Stimulated activated CD8-positive, alpha-beta memory T cell treated with anti-CD3 and anti-CD28 coated beads, Interleukin-4, amount 100 ng/mL, for 1 hour (primary cell): ENCODE measurements at places on chromosomes 5 and 9.

GRCh38 chr5:138646671-138647070 lies 71.5 kb upstream of the HSPA9 start:
- DNase-seq = no peak

GRCh38 chr9:80968611-80969010 lies 720.7 kb downstream of the TLE1 start:
- no peak for DNase-seq

- DNase-seq = no peak
These were observed 213.7 kb downstream of the NXNL2 start for GRCh38 chr9:88748566-88749261.

GRCh38 chr5:464446-464842 lies 21.5 kb downstream of the EXOC3 start:
- DNase-seq = no peak

- DNase-seq = no peak
These were observed 8.4 kb upstream of the DMRT3 start for GRCh38 chr9:967903-968641.

- DNase-seq = no peak
These were observed 7.1 kb upstream of the CD180 start for GRCh38 chr5:67203701-67204074.

DNA sequence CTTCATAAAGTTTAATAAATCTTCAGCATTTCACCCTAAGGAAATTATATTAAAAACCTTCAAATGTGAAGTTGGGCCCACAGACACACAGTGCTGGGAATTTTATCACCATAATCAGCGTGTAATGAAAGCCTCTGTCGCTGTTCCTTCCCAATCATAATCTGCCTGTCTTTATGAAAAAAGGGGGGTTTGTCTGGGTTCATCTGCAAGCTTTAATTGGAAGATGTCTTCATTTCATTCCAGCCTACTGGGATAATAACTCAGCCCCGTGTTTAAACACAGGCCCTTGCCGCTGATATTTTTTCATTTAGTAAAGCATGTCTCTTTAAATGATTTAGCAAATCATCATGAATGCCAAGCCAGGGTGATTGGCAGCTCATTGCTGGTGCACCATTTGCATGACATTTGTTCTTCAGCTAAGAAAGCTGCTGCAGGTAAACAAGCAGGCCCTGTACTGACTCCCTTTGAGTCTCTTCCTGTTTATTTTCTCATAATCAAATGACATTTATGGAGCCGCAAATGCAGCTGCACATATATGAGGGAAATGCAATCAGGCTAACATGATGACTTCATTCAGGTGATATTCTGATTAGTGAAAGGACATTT lies 362.9 kb upstream of the TLE4 start:
- DNase-seq = no peak

DNA sequence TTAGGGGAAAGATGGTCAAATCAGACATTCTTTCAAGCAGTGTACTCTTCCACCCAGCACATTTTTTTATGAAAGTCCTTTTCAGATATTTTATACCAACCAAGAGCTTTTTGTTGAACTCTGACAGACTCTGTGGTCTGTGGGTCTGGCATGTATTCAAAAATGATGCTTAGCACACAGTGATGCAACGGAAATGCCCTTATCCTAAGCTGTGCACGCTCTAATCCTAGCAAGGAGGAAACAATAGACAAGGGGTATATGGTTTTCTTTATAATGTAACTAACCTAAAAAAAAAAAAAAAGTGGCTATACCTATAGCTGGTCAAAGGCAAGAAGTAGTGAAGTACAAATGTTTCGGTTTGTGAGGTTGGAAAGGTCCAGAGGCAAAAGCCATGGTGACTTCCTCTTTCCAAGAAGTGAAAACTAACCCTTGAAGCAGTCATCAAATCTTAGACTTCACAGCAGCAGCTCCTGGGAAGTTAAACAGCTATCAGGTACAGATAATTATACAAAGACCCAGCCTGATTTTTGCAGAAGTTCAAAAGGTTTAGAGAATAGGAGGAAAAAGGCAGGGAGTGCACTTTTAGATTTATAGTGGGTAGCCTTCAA lies 82.5 kb downstream of the SEMA6A start:
- no peak for DNase-seq

- DNase-seq = no peak
These were observed 155.7 kb upstream of the FBN2 start for GRCh38 chr5:128693764-128694163.

DNA sequence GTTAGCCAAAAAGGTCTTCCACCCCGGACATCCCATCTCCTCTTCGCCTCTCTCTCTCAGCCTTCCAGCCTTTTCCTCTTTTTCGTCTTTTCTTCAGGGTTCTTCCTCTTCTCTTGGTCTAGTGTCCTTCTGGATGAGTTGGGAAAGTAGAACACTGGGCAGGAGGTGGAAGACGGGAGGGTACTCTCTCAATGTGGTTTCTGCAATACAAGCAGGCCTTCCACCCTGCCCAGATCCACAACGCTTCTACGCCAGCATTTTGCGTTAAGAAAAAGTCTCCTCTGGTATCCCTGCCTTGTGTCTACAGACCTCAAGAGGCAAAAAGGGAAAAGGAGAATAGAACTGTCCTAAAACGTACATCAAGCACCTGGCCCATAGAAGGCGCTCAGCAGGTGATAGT lies 587.8 kb downstream of the BNC2 start:
- no peak for DNase-seq

DNA sequence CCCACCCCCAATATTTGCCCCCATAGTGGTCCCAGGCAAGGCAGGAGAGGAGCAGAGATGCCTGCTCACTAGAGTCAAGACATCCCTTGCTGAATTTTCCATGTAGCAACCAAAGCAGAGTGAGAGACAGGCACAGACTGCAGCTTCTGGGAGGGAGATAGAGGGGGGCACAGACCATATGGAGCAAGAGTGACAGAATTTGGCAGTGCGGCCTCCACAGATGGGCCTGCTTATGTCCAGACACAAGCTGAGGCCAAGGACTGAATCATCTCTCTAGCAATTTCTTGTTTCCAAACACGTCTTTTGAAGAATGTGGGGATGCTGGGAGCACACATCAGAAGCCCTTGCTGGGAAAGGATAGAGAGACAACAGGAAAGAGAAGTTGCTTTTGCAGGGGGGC lies 53.0 kb upstream of the ALDH1B1 start:
- no peak for DNase-seq

DNA sequence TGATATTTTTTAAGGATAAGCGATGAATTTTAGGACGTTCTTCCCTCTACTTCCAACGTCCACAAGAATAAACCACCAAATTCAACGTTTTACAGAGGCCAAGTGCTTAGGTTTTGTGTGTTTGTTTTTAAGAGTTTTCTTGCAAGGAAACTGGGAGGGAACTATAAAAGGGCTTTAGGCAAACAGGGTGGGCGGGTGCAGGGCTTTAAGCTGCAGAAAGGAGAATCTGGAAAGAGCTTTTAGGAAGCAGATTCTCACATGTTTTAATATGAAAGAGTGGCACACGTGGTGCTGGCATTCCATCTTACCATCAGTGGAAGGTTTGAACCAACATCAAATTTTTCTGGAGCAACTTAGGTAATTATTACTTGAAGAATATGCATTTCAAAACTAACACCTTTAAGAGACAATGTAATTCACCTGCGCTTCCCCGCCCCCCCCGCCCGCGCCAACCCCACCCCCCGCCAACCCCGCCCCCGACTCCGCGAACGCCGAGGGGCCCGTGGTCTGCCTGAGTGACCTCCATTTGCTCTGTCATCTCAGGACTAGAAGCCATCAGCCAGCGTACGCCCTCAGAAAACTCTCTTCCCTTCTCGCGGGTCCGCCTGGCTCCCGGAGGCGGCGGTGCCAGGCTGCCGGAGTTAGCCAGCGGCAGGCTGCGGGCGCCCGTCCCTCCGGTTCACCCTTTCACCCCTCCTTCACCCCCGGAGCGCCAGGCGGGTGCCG lies 911 bp upstream of the PIK3R1 start:
- DNase-seq = no peak

- DNase-seq = no peak
These were observed 43.1 kb downstream of the HABP4 start for GRCh38 chr9:96492993-96493531.

DNA sequence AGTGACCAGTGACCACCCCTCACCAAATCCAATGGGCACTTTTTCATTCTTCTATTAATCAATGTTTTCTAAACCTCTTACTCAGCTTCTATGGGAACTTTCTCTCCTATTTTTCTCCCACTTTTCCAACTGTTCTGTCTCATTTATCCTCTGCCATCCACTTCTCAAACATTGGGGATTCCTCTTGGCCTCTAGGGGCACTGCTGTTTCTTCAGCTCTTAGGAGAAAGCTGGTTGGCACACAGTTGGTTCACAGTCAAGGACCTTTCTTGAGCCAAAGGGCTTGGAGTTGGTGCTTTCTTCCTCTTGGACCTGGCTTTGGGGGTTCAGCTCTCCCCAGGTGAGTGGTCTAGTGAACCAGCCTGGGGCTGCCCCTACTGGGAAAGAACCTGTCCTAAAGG lies 112.2 kb upstream of the LHFPL2 start:
- DNase-seq = no peak

- no peak for DNase-seq
These were observed 1100.1 kb upstream of the CDH10 start for GRCh38 chr5:25744908-25745307.

GRCh38 chr5:76634661-76635060 lies 11.5 kb upstream of the F2RL2 start:
- DNase-seq = no peak

GRCh38 chr5:88672644-88673252 lies 210.2 kb downstream of the MEF2C start:
- DNase-seq = no peak

DNA sequence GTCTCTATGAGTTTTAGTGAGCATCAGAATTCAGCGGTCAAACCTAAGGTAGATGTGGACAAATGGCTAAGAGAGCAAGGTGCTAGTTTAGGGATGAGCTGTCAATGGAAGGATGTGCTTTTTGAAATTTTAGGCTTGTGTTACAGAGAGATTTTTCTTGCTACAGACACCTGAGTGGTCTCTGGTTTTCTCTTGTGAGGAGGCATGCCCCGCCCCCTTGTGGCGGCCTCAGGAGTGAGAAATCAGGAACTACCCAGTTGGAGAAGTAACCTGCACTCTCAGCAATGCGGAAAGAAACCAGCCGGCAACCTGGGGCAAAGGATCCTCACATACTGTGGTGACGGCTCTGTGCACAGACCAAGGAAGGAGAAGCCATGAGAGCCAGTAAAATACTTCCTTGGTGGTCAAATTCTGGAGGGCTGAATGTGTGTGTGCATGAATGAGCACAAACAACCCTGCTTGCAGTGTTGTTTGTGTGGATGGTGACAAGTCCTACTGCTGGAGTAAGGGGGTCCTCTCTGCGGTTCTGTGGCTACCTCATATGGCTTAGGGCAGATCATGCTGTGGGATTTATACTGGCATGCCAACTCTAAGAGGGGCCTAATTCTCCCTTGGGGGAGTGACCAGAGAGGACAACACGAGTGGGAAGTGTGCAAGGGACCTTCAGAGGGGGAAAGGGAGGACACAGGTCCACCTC lies 16.7 kb upstream of the HSD17B4 start:
- peak; percentile 24 for DNase-seq

GRCh38 chr9:114591849-114592248 lies 4.3 kb downstream of the ATP6V1G1 start:
- no peak for DNase-seq

GRCh38 chr5:55969956-55970355 lies 24.8 kb downstream of the IL6ST start:
- DNase-seq = no peak

- DNase-seq = no peak
These were observed 347.6 kb downstream of the EBF1 start for GRCh38 chr5:158751961-158752655.

GRCh38 chr5:96322865-96323264 lies 110.2 kb downstream of the PCSK1 start:
- DNase-seq = no peak

GRCh38 chr9:135087489-135087792 lies at the start of gene OLFM1:
TSS of gene OLFM1 (plus strand) at chr9:135087668. CDS start at chr9:135087990, 322 bp downstream.
- DNase-seq = no peak

DNA sequence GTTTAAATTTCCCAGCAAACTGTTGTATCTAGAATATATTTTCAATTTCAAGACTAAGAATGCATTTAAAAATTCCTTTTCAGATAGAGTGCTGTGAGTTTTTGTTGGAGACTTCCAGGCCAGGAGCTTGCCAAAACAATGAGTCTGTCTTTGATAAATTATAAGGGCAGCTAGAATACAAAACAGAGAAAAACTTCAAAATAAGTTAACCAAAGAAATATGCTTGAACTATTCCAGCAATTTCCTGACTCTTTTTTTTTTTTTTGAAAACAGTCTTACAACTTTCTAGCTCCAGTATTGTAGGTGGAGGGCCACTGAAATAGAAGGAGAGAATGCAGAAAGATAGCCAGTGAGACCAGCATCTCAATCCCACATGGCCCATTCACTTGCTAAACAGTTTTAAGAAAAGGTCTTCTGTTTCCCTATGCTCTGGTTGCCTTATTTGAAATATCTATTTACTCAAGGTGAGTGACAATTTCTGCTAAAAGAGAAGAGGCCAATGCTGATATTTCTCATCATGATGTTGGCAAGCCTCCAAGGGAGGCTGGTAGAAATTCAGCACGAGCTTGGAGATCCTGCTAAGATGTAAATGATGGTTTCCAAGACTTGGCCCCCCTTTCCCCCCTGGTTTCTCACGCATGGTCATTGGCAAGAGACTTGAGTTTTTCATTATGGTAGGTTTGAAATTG lies 103.2 kb downstream of the USP20 start:
- no peak for DNase-seq

- DNase-seq = no peak
These were observed 211.5 kb upstream of the NREP start for GRCh38 chr5:111968459-111968858.

DNA sequence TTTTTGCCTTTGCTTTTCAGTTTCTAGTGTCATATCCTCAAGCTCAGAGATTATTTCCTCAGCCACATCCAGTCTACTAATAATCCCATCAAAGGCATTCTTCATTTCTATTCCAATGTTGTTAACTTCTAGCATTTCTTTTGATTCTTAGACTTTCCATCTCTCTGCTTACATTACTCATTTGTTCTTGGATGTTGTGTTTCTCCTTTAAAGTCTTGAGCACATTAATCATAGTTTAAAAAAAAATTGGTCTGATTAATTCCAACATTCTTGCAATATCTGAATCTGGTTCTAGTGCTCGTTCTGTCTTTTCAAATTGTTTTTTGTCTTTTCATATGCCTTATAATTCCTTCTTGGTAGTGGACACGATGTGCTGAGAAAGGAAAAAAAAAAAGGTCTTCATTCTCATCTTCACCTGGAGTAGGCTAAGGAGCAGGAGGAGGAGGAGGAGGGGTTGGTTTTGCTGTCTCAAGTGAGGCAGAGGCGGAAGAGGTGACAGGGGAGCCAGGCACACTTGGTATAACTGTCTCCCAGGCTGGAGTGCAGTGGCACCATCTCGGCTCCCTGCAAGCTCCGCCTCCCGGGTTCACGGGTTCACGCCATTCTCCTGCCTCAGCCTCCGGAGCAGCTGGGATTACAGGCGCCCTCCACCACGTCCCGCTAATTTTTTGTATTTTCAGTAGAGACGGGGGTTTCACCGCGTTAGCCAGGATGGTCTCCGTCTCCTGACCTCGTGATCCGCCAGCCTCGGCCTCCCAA lies 16.3 kb downstream of the PRXL2C start:
- no peak for DNase-seq

- no peak for DNase-seq
These were observed 151.8 kb downstream of the SEC61B start for GRCh38 chr9:99373912-99374311.
